Mononuclear cell (primary cell): ENCODE measurements at places on chromosomes 6 and 20. TPM values are rescaled to one million over a fixed set of nuclear protein-coding genes. Genes with fewer than 3 reads are reported as not detected.

PRL gene
- not detected for total RNA-seq

BFSP1 gene
- total RNA-seq = 0.84 TPM

PSMA7 gene
- total RNA-seq = 118 TPM

SEL1L2 gene
- total RNA-seq = not detected

HLA-DQA1 gene
- 12.5 TPM for total RNA-seq

IL20RA gene
- total RNA-seq = 0.10 TPM

TRMT11 gene
- 35.2 TPM for total RNA-seq

CCR6 gene
- 14.8 TPM for total RNA-seq

NHSL1 gene
- total RNA-seq = 0.63 TPM

ALDH8A1 gene
- total RNA-seq = 1.5 TPM

PTP4A1 gene
- total RNA-seq = 82.1 TPM

CCDC170 gene
- total RNA-seq = 1.2 TPM

NOX3 gene
- total RNA-seq = not detected

KCNG1 gene
- total RNA-seq = 2.3 TPM

SLC17A9 gene
- total RNA-seq = 2.0 TPM

FAM135A gene
- total RNA-seq = 15.5 TPM

IL17F gene
- total RNA-seq = not detected

SLC35D3 gene
- 0.52 TPM for total RNA-seq

PCNA gene
- 18.7 TPM for total RNA-seq

ADGRF4 gene
- not detected for total RNA-seq

TPBG gene
- 0.31 TPM for total RNA-seq

COL9A3 gene
- not detected for total RNA-seq

TMX4 gene
- total RNA-seq = 51.1 TPM

NRSN1 gene
- total RNA-seq = not detected

OR2B2 gene
- total RNA-seq = not detected

GINS1 gene
- total RNA-seq = 0.21 TPM

PLA2G7 gene
- total RNA-seq = 5.1 TPM

TNF gene
- 230 TPM for total RNA-seq

OTOR gene
- not detected for total RNA-seq

SLC22A2 gene
- total RNA-seq = not detected

GSTA3 gene
- not detected for total RNA-seq

ACTL10 gene
- total RNA-seq = 0.42 TPM

HRH3 gene
- total RNA-seq = not detected

EBF4 gene
- total RNA-seq = 0.63 TPM

MATN4 gene
- not detected for total RNA-seq

APCDD1L gene
- total RNA-seq = not detected

SLC29A1 gene
- 4.4 TPM for total RNA-seq

MYB gene
- total RNA-seq = 4.8 TPM

IYD gene
- not detected for total RNA-seq

TMEM200A gene
- total RNA-seq = 0.63 TPM

TBX18 gene
- total RNA-seq = under 0.01 TPM

BPIFB6 gene
- not detected for total RNA-seq

TXLNB gene
- 0.52 TPM for total RNA-seq

GNMT gene
- total RNA-seq = 0.63 TPM

CST3 gene
- total RNA-seq = 486 TPM

HDGFL1 gene
- not detected for total RNA-seq

C6orf118 gene
- not detected for total RNA-seq

WFDC12 gene
- total RNA-seq = not detected
